T follicular helper cell (primary cell): ENCODE measurements at places on chromosomes 7 and 10.

DNA sequence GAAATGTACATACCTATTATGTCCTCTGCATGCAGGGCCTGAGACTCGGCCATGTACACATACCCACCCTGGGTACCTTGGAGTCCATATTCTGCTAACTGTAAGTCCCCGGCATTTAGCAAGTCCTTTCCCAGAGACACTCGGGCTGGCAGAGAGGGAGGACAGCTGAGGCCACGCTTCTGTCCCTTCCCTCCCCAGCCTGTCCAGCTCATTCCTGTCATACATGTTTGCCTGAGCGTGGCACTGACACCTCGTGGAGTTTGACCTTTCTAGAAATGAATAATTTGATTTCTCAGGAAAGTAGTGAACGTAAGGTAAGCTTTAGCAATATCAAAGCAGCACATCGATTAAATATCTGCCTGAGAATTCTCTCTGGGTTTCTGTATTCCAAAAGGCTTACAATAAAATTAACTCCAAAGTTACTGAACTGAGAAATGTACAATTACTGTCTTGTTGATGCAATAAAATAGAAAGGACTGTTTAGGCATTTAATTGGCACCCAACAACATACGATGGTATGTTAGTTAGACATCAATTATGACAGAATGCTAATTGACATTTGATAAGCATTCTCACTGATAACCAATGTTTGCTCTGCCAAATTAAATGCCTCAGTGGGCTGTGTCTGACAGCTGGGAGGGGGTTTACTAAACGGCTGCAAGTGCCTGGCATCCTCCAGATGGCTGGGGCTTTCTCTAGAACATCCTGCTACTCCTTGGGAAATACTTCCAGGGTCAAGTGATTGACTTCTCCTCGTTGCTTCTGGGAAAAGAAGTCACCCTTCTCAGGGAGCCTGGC is 221.2 kb downstream of the CCSER2 start:
- DNase-seq = no peak

- no peak for DNase-seq
These were observed 51.0 kb upstream of the NOBOX start for GRCh38 chr7:144454256-144455039.

- no peak for DNase-seq
These were observed 498.7 kb upstream of the C7orf33 start for GRCh38 chr7:148091882-148092281.

DNA sequence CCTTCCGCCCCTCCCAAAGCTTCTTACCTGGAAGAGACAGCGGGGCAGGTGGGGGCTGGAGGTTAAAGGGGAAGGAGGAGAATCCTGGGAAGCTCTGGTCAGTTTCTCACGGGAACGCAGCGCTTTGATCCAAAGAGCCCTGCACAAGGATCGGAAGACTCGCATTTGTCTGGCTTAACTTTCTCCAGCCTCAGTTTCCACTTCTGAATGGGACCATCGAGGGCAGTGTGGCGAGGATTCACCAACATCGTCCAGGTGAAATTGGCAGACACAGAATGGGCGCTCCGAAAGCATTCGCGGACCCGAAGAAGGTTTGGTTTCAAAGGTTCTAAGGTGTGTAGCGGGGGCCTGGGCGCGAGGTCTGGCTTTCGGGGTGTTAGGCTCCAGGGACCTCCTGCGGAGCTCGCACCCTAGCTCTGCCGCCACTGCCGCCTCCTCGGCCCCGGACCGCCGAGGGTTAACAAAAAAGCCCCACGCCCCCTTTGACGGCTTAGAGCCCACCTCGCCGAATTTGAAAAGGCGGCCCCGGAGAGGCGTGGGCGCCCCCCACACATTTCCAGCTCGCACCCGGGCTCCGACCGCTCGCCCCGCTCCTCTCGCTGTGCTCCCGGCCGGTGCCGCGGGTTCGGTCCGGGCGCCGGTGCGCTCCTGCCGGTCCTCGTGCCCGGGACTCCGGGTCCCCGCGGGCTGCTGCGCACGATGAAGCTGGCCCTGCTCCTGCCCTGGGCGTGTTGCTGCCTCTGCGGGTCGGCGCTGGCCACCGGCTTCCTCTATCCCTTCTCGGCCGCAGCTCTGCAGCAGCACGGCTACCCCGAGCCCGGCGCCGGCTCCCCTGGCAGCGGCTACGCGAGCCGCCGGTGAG is at the start of gene COL26A1:
Gene COL26A1, plus strand, starts transcription at position 542 of the 862 bp plus-strand sequence. Its CDS starts 158 bp downstream, at position 700.
- DNase-seq = no peak

GRCh38 chr7:77458786-77459185 is 42.6 kb upstream of the GSAP start:
- DNase-seq = no peak

DNA sequence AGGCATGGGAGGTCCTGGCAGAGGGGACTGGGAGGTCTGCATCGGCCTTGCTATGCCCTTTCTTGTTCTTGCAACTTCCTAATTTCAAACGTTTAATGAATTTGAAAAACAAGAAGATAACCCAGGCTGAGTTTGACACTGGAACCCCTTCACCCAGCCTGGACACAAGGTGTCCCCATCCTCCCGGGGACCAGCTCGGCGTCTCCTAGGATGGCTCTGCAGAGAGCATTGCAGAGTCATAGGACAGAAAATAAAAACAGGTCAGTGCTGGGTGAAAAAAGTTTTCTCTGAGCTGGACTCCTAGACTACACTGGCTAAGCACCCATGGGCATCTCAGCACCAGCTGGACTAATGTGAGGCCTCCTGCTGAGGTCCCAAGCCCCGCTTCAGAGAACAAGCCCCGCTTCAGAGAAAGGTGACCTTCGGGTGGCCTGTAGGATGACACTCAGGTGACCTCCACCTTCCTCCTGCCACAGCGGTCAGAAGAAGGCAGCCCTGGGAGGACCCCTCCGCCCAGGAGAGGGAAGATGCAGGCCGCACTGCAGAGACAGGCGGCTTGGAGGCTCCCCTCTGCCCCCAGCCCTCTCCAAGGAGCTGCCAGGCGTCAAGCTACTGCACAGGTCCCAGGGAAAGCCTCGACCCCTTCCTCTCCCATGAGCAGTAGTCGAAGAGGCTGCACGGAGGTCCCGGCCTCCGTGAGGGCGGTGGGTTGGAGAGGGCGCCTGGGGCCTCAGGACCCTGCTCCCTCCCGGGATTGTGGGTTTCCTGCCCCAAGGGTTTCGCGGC is 9.3 kb upstream of the UNCX start:
- no peak for DNase-seq

GRCh38 chr10:114708717-114709335 is 50.8 kb upstream of the ABLIM1 start:
- no peak for DNase-seq

GRCh38 chr7:29045258-29046086 is 87.3 kb upstream of the TRIL start:
- DNase-seq = no peak

GRCh38 chr10:113967126-113967525 is 76.5 kb upstream of the ADRB1 start:
- no peak for DNase-seq

DNA sequence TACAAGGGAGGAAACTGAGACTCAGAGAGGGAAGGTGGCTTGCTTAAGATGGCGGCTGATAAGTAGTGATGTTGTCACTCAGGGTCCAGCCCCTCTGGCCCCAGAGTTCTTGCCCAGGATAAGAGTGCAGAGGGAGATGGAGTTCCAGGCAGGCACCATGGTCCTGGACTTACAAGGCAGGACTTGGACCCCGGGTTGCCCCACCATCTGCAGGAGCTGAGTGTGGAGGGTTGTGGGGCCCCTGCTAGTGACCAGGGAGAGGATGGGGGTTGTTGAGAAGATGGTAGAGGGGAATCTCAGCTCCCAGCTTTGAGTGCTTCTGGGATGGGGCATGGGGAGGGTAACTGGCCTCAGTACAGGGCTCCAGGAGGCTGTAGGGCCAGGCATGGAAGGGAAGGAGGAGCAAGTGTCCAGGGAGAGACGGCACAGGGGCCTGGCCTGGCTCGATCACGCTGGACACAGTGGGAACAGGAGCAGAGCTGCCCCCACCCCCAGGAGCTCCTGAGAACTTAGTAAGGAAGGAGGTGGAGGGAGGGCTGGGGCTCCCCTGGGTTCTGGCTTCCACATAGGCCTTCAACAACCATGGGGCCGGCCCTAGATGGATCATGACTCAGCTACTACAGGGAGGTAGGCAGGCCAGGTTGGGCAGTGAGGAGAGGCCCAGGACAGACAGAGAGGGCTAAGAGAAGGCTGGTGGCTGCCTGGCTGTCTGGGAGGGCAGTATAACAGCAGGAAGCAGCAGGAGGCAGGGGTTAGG is 28.2 kb downstream of the PPIF start:
- no peak for DNase-seq

- no peak for DNase-seq
These were observed 98.5 kb upstream of the LRRTM3 start for GRCh38 chr10:66827353-66827752.

GRCh38 chr7:42156291-42156865 is 80.6 kb downstream of the GLI3 start:
- no peak for DNase-seq

DNA sequence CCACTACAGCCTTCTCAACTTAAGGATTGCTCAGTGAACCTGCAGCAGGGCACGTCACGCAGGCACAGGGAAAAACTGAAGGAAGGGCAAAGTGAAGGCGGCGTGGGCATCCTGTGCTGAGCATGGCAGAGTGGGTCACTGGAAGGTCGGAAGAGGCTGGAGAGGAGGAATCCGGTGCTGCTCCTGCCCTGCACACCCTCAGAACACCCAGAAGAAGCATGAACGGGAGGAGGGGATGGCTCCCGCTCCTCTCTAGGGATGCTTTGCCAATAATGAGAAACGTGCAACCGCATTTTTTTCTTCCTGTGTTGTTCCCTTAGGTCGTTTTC is 175.1 kb downstream of the TNS3 start:
- DNase-seq = no peak

DNA sequence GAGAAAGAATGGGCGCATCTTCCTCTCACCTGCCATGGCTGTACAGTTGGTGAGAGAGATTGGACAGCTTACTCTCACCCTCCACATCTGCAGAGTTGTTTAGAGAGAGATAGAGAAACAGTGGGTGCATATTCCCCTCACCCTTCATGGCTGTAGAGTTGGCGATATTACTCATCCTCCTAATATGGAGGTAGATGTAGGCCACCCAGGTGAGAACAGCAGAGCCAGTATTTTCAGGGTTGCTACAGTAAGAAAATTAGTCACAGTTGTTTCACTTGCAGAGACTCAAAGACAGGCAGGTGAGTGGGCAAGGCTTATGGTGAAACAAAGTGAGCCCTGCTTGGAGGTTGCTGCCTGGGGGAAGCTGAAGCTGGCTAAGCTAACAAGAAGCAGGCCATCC is 65.0 kb upstream of the PFKP start:
- DNase-seq = no peak

DNA sequence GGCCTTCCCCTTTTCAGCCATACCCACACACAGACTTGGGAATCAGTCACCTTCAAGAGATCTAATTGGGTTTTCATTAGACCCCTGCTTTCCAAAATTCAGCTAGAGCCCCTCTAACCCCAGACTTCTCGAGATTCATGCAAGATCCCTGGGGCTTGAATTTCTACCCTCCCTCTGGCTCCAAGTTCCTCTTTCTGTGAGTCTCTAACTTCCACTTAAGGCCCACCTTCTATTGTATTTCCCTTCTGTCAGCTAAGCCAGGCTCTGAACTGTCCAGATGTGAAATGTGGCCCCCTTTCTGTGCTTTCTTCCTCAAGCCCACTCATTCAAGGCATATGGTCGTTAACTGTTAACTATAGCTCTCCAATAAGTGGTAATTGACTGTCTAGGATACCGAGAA is 132.2 kb downstream of the ZNF365 start:
- no peak for DNase-seq

- no peak for DNase-seq
These were observed 14.0 kb downstream of the ARL4A start for GRCh38 chr7:12701433-12701832.

DNA sequence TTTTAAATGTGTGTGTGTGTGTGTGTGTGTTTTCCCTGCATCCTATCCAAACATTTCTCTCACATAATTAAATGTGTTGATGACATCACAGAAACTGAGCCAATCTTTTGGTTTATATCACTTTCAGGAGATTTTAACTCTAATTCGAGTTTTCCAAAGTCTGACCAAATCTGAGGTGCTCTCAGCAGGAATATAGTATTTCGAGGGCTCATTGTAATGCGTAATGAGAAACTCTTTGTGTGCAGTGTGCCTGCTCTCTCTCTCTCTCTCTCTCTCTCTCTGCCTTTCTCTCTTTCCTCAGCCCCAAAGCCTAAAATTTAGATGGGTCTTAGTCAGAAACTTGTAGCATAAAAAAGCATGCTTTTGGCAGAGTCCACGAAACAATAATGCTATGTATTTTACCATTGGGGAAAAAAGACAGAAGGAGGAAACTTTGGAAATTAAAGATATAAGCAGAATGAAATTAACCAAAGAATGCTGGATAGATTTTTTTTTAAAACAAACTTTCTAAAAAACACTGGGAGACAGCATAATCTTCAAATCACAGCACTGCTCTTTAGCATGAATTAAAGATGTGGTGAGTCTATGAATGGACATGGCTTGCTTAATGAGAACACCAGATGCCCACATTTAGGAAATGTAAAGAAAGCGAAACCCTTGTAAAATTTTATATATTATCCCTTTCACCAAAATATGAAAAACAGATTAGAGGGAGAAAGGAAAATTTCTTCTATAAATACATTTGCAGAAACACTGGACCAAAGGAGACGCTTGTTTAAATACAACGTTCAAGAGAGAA is 206.8 kb upstream of the HABP2 start:
- no peak for DNase-seq

DNA sequence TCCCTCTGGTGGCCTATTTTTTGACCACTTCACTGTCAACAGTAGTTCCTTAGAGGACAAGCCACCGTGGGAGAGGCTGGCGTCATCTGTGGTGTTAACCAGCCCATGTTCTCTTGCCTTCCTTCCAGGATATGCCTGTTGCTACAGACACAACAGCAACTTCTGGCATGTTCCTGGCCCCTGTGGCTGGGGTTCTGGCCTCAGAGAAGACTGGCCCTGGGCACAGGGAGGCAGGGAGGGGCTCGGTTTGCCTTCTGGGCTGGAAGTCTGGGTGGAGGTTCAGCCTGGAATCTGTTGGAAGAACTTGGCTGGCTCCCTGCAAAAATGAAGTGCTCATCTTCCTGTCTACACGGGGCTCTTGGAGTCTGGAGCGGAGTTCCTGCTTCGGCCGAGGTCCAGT is 25.7 kb downstream of the GOLGA7B start:
- no peak for DNase-seq

- no peak for DNase-seq
These were observed 278.1 kb downstream of the MAGI2 start for GRCh38 chr7:79175374-79175773.

GRCh38 chr10:7464691-7465090 is 53.9 kb upstream of the SFMBT2 start:
- no peak for DNase-seq
